CD4-positive, alpha-beta T cell treated with Interleukin-4 for 4 hours (primary cell): ENCODE measurements at places on chromosomes 3 and 15.

DNA sequence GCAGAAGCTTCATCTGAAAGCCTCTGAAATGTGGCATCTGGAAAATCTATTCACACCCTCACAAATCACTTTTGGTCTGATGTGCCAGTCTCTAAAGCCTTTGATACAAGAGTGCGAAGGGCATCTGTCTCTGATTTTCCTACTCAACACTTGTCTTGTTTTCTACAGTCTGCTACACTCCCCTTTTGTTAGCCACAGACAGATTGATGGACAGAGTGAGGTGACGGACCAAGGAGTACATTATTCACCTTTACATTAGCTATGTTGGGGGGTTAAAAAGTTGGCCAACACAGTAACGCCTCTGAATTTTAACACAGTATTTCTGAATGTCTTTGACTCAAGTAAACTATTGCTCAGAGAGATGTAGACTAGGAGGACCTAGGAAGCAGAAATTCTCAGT lies 63.1 kb downstream of the TNIK start:
- no peak for DNase-seq

DNA sequence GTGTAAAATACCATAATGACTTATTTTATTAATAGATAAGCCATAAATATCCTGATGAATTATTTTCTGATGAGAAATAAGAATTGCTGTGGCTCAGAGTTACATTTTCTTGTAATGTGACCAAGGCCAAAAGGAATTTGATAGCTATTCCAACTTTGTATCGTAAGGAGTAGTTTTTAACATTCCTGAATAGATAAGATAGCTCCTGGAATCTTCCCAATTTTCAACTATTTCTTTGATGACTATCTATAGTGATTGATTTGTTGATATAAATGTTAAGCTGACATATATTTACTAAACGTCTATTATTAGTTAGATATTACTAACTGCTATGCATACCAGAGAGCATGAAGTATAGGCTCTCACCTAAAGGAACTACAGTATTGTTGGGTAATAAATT lies 49.1 kb upstream of the SATB1 start:
- no peak for DNase-seq

- DNase-seq = no peak
Measured at GRCh38 chr3:151347432-151347831, 18.1 kb upstream of the P2RY13 start.

DNA sequence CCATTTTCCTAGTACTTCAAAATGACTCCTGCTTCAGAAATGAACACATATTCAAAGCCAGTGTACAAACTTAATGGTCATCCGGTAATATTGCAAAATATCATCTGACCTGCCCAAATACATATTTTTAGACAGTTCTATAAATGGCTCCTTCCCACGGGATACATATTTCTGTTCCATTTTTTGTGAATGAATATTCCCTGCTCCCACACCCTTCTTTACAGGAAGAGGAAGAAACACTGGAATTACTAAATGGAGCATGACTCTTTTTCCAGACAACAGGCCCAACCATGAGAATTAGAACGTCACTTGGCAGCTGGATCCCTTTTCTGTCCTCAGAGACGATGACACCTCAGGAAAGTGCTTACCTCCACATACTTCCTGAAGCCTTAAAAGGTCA lies 38.0 kb upstream of the CBLB start:
- no peak for DNase-seq

- no peak for DNase-seq
Measured at GRCh38 chr3:132256989-132257388, 60.2 kb upstream of the ACP3 start.

- no peak for DNase-seq
Measured at GRCh38 chr3:179147514-179147872, 664 bp upstream of the PIK3CA start.
